ENCODE measurements at places on chromosomes 6 and 20. TPM values are rescaled to one million over a fixed set of nuclear protein-coding genes. Genes with fewer than 3 reads are reported as not detected.

DNA sequence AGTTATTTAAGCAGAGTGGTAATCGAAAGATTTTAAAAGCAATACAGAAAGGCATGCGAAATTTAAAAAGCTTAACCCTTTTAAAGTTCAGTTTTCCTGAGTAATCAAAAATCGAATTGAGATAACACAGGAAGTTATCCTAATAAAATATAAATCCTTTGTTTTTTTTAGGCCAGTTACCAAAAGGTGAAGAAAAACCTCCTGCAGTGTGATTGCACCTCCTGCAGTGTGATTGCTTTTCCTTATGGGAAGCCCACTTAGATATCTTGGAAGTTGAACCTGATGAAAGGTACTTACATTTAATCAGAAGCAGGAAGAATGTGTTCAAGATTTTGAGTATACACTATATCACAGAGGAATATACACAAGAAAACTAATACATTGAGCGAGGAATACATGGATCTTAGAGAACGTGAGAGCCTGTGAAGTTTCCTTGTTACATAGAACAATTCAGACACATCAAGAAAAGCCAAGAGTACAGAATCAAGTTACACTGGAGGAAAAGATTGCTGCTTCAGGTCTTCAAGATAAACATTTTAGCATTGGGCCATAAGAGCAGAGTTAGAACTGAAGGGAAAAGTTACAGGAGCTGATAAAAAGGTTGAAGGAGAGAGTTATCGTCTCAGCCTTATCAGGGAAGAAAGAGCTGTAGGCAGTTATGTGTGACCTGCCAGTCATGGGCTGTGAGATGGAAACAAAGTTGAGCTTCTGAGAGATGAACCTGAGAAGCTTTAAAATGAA is 7.7 kb upstream of the TMEM181 start:
- DNase-seq, result no peak

Gene RBPJL
- not detected for total RNA-seq

Gene SMLR1
- total RNA-seq, result not detected

DNA sequence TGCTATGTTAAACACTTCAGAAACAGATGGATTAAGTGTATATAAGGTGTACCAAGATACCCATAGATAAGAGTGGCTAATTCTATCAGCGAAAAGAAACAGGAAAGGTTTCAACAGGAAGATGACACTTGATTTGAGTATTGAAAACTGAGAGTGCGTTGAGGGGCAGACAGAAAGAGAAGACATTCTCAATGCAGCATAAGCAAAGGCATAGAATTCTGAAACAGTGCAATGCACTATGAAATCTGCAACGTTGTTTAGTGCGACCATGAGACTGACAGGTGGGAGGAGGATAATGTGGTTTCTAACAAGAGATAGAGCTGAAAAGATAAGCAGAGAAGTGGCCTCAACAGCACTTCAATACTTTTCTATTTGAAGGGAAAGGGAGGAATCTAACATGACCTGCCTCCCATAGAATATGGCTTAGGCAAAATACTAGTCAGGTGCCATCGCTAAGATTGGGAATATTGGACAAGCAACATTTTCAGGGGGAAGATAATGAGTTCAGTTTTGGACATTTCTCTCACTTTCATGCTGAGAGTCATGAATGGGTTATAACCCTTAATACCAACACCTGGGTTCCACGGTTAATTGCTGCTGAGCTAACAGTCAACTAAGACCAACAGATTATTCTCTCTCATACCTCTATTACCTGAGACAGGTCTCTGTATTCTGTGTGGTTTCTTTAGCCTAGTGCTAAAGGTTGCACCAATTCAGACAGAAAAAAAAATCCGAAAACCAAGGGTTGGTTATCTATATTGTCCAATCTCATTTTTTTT is 312.9 kb upstream of the ARID1B start:
- DNase-seq, result no peak

Gene SLC35F1
- total RNA-seq, result not detected

GRCh38 chr6:42968783-42969182 is 8.2 kb downstream of the GNMT start:
- no peak for DNase-seq

DNA sequence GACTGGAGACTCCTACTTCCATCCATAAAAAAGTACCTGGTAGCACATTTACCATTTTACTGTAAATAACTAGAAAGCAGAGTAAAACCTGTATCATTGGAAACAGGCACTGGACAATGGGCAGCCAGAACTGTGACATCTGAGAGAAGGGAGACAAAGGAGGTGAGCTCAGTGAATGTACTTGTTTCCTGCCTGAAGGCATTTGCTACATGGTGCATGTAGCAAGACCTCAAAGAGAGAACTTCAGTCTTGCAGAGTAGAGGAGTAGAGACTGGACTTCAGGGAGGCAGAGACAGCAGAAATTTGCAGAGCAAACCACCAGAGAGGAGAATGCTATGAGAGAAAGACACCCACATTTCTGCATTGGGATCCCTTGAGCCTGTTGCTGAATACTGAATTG is 171.0 kb upstream of the CCN2 start:
- no peak for DNase-seq

DNA sequence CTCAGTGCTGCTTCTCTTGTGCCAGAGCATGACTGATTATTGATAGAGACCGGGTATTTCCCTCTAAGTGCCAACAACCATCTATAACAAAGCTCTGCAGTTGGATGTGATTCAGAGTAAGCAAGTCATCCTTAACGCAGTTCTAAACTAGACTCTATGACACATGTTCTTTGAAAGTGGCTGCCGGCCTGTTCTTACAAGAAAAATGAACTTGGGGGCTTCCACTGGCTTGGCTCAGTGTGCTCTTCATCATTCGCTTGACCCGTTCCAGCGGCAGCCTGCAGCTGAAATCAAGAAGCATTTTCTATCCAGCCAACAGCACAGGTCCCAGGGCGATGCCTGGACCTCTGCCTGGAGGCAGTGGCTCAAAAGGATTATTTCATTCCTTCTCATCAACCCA is 29.8 kb downstream of the GFOD1 start:
- DNase-seq, result no peak

Gene LY6G6D
- not detected for total RNA-seq

DNA sequence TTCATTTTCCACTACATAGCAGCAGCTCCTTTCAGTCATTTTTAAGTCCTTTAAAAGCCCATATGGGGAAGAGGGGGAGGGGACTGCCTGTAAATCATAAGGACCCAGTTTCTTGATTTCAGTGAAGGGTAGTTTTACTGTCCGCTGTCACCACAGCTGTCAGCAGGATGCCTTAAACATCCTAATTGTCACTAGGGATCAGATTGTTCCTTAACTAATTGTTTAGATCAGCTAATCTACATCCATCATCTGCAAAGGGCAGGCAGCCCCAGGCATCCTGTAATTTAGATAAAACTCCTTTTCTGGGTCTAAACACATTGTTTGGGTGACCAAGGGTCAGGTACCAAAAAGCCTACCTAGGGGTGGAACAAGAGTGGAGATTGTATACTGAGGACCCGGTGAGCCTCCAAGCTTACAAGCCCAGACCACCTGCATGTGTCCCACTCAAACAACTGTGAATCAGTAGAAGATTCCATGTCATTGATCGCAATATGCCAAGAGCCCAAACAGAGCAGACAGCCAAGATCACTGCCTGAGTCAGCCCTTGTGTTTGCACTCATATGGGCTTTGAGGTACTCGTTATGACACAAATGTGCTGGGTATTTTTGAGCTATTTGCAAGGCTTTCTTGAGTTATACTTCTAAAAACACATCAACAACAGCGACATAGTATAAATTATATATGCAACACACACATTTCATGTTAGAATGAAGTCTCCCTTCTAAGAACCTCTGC is 198.7 kb upstream of the CEP162 start:
- DNase-seq, result no peak

Gene BMP2
- not detected for total RNA-seq

DNA sequence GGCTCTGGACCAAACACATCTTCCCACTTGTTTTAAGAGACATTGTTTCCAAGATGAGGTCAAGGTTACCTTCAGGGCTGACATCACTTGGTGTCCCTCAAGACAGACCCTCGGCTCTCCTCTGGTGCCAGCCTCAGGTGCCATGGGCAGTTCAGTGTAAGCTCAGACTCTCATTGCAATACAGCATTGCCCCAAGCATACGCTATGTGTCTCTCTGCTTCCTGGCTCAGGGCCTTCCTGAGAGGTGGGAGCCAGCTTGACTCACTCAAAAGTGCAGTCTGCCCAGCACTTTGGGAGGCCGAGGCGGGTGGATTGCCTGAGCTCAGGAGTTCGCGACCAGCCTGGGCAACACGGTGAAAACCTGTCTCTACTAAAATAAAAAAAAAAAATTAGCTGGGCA is 51.7 kb downstream of the SLC24A3 start:
- no peak for DNase-seq
